ENCODE measurements at places on chromosomes 5 and 9.

DNA sequence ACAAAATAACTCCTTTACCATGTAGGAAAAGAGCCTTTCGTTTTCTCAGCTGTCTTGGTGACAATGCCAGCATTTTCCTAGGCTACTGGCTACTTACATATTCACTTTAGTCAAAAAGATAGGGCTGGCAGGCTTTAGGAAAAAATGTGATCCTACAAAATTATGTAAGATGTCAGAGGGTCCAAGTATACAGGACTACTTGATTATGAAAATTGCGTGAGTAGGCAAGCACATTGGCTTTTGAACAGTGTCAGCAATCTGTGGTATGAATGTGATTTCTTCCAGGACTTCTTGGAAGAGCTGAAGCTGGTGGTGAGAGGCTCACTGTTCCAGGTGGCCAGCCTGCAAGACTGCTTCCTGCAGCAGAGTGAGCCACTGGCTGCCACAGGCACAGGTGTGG, 22.8 kb downstream of the THBS4 start:
- no peak for DNase-seq

DNA sequence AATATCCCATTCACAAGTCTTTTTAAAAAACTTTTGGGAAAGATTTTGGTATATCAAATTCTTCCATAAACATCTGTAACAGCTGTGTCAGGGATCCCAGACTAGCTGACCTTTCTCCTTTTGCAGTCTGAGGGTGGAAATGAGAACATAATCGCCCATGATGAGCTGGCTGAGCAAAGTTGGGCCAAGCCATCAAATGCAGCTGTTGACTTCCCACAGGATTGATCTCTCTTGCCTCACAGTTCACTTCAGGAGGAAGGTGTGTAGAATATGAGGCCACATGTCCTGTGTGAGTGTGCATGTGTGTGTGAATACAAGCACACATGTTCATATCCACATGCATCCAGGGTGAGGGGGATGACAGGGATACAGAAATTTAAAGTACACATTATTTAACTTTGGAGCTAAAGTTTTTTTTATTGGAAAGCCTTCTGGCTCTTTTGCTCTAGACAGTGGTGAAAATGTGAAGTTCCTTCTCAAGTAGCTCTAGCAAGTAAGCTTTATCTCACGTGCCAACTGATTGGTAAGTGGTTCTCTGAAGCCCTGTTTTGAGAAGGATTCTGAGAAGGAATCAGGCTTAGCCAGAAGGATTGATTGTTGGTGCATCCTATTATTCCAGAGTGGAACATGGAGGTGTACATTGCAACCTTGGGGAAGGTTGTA, 468.8 kb upstream of the DMAC1 start:
- DNase-seq: no peak

DNA sequence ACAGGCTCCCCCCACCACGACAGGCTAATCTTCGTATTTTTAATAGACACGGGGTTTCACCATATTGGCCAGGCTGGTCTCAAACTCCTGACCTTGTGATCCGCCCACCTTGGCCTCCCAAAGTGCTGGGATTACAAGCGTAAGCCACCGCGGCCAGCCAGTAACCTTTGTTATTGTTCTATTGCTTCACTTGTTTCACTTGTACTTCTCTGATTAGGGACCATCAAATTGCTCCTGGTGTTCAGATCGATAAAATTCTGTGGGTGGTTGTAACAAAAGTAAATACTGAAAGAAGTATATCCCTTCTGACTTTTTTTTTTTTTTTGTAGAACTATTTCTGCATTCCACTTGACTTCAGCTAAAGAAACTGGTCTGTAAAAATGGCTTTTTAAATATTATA, 445.5 kb upstream of the CDH10 start:
- DNase-seq: no peak

DNA sequence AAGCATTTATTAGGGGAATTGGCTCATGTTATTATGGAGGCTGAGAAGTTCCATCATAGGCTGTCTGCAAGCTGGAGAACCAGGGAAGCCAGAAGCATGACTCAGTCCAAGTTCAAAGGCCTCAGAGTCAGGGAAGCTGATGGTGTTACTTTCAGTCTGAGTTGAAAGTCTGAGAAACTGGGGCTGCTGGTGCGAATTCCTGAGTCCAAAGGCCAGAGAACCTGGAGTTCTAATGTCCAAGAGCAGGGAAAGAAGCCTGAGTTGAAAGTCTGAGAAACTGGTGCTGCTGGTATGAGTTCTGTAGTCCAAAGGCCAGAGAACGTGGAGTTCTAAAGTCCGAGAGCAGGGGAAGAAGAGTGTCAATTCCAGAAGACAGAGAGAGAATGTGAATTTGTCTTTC, 641.1 kb downstream of the ISL1 start:
- no peak for DNase-seq

GRCh38 chr9:70805949-70806348, 315.5 kb downstream of the TRPM3 start:
- DNase-seq: no peak

- no peak for DNase-seq
Measured at GRCh38 chr9:77866878-77867277, 164.7 kb downstream of the GNAQ start.

DNA sequence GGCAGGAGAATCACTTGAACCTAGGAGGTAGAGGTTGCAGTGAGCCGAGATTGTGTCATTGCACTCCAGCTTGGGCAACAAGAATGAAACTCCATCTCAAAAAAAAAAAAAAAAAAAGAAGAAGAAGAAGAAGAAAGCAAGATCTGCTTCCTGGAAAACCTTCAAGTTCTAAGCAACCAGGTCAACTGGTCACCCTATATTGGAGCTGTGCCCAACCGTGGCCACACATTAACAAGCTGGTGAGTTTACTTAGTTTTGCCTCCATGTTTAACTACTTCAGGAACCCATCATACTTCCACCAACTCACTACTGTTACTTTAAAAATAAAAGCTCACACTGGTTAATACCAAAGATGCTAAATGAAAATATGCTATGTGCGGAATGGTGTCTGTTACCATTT, 12.3 kb upstream of the SKP1 start:
- DNase-seq: no peak

DNA sequence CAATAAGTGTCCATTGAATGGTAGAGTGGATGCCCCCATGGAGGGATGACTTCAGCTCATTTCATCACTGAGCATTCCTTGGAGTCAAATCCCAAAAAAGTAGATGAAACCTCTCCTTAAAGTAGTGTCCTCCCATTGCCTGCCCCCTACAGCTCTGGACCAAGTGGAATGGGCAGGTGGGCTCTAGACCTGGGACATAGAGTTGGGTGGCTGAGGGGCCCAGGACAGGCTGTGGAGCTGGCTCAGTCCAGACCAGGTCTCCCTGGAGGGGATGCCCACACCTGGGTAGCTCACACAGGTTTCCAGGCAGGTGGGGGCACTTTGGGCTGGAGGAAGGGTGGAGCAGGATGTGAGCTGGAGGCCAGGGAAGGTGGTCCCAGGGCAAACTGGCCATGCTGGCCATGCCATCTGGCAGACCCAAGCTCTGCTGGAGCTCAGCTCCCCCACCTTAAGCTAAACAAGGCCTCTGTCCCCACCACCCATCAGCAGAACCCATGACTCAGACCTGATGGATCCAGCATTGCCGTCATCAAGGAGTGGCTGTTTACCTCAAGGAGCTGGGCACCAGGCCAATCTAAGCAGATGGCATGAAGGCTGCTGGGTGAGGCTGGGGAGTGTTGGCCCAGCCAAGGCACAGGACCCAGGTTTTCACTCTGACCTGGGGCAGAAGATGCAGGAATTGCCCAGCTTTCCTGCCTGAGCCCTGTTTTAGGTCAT, 6.2 kb upstream of the SPINK4 start:
- peak; percentile 99 for DNase-seq

DNA sequence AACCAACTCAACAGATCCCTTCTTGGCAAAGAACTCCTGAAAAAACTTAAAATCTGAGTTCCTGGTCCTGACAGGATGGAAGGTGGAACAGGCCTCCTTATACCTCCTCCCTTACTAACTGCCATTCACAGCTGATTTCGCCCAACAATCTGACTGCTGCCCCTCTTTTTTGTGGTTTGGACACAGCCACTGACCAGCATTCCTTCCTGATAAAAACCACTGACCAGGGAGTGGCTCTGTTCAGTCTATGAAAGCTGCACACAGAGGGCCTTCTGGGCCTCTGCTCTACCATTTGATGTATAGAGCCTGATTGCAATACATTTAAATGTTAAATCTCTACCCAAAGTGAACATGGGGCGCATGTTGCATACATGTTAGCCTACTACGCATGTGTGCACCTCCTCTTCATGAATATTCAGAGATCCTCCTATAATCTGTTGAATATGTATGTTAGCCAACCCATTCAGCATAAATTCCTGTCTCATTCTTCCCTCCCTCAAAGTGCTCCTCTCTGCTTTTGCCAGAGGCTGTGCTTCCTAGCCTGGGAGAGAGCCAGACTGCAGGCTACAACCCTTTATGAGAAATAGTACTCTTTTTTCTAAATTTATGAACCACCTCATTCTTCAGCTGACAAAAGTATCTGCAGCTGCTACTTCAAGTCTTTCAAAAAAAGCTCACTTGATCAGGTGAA, 93.7 kb upstream of the MRPS30 start:
- DNase-seq: no peak

- DNase-seq: no peak
Measured at GRCh38 chr9:108130905-108131304, 641.3 kb upstream of the KLF4 start.

DNA sequence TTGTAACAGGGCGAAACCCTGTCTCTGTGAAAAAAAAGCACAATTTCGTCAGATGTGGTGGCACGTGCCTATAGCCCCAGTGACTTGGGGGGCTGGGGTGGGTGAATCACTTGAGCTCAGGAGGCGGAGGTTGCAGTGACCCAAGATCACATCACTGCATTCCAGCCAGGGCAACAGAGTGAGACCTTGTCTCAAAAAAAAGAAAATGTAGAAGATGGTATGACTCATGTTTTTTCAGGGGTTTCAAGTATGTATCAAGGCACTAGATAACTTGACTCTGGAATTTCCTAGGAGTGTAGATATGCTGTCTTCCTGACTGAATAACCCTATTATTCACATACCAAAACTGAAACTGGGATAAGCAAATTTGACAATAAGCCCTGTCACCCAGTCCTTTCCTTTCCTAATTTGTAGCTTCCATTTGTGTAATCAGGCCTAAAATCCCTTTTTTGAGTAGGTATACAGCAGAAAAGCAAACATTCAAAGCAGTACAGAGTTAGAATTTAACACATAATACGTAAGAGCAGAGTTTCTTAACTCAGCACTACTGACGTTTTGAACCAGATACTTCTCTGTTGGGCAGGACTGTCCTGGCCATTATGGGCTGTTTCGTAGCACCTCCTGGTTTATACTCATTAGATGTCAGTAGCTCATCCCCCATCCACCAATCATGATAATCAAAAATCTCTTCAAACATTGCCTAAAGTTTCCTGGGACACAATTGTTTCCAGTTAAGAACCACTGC, 17.3 kb upstream of the ANKRD18B start:
- DNase-seq: peak; percentile 81

- no peak for DNase-seq
Measured at GRCh38 chr5:152607401-152608160, 202.5 kb upstream of the NMUR2 start.

- no peak for DNase-seq
Measured at GRCh38 chr5:108607421-108607820, 140.3 kb upstream of the FER start.

DNA sequence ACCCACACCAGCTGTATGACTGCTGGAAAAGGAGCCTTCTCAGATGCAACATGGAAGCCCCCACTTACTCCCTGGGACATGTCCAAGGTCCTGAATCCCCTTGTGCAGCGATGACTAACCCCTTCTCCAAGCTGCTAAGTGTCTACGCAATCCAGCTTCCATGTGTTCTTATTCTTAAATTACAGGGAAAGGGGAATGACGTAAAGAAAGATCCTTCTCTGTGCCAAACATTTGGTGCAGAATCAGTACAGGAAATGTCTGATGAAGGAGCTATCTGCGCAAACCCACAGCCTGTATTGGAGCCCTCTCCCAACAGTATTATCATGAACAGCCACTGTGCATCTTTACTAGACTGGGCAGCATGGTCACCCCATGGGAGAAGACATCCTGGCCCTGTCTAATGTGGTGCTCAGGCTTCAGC, 183.2 kb downstream of the FRMD3 start:
- no peak for DNase-seq

GRCh38 chr5:9604416-9604815, 25.7 kb downstream of the TAS2R1 start:
- DNase-seq: no peak

- no peak for DNase-seq
Measured at GRCh38 chr5:27311544-27311943, 273.2 kb upstream of the CDH9 start.

DNA sequence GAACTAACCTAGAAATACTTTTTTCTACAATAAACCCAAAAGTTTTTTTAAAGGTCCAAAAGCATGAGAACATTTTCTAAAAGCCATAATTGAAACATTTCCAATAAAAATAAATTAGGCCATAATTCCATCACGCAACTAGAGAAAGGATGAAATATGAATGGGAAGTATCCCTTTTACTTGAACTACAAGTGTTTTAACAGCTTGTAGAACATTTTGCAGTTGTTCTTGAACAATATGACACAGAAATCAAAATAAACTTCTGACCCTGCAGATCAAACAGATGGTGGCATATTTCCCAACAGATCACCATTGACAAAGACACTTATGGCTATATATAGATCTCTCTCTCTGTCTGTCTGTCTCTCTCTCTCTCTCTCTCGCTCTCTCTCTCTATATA, 624.4 kb downstream of the PSAT1 start:
- DNase-seq: no peak

DNA sequence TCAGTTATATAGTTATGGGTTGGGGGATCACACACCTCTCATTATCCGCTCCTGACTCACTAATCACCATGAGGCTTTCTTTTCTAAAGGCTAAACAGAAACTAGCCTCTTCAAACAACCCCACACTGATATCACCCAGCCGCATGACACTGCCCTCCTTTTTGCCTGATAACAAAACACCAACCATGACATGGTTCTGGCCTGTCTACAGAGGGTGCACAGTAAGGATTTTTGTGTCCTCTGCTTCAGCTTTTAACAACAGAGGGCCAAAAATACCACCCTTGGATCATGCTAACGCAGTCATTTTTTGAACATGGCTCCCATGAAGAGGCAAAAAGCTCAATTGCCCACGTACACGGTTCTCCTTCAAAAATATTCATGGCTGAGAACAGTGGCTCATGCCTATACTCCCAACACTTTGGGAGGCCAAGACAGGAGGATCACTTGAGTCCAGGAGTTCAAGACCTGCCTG, 4.0 kb downstream of the CMBL start:
- DNase-seq: no peak

DNA sequence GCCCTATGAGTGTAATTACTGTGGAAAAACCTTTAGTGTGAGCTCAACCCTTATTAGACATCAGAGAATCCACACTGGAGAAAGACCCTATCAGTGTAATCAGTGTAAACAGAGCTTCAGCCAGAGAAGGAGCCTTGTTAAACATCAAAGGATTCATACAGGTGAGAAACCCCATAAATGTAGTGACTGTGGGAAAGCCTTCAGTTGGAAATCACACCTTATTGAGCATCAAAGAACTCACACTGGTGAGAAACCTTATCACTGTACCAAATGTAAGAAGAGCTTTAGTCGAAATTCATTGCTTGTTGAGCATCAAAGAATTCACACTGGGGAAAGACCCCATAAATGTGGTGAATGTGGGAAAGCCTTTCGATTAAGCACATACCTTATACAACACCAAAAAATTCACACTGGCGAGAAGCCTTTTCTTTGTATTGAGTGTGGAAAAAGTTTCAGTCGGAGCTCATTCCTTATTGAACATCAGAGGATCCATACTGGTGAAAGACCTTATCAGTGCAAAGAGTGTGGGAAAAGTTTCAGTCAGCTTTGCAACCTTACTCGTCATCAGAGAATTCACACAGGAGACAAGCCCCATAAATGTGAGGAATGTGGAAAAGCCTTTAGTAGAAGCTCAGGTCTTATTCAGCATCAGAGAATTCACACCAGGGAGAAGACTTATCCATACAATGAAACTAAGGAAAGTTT, 9.9 kb downstream of the ZNF189 start:
- no peak for DNase-seq

Measured in keratinocyte (primary cell).